ENCODE measurements at places on chromosomes 4 and X. TPM values are rescaled to one million over a fixed set of nuclear protein-coding genes. Genes with fewer than 3 reads are reported as not detected.

Gene TEX13A
- total RNA-seq, result not detected

Gene PPEF2
- total RNA-seq, result not detected

Gene HHIP
- not detected for total RNA-seq

Gene MAGEA4
- not detected for total RNA-seq

Gene FGB
- 0.52 TPM for total RNA-seq

Gene MAGEB2
- total RNA-seq, result not detected

Gene GPR173
- total RNA-seq, result 0.08 TPM

Gene NDST3
- total RNA-seq, result not detected

Gene F8
- 3.5 TPM for total RNA-seq

Gene TMPRSS11B
- total RNA-seq, result 36.9 TPM

Gene TLR2
- 7.0 TPM for total RNA-seq

Gene GAGE12F
- not detected for total RNA-seq

Gene CXorf65
- total RNA-seq, result not detected

Gene LINC00632
- total RNA-seq, result 3.1 TPM

Gene JCHAIN
- 21.1 TPM for total RNA-seq

Gene ZCCHC18
- total RNA-seq, result not detected

Gene RBM41
- 10.3 TPM for total RNA-seq

Gene SPANXB1
- not detected for total RNA-seq

Gene BTK
- 1.0 TPM for total RNA-seq

DNA sequence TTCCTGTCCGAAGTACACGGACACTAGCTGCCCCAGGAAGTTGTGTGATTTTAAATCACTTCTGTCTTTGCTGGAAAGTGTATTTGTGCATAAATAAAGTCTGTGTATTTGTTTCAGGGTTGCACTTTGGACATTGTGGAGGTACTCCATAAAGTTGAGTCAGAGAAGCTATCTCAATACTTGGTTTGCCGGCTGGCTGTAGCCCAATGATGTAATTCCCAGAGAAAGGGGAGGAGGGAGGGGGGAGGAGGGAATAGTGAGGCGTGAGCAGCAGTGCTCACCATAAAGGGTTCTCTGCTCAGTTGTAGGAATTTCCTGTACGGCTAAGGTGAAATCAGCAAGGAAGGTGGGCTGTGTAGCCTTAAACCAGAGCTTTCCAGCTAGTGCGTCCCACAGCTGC, 7.5 kb downstream of the APEX2 start:
- ATAC-seq, result peak; percentile 78

- ATAC-seq, result peak; percentile 68
These were observed 42.4 kb downstream of the PTTG2 start for GRCh38 chr4:38002451-38003071.

DNA sequence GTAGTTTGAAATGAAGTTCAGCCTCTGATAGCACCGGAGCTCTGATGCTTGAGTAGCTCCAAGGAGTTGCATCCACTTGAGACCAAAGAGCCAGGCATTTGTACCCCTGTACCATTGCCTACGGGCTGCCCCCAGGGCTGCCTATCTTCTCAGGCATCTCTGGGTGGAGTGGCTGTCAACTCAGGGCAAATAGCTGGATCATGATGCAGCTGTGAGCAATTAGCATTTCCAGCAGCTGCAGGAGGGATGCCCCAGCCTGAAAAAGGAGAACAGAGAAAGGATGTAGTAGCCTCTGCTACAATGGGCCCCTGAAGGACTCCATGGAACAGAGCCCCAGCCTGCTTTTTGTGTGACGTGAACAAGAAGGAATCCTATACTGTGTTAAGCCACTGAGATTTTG, 492.6 kb downstream of the BCOR start:
- ATAC-seq, result no peak

DNA sequence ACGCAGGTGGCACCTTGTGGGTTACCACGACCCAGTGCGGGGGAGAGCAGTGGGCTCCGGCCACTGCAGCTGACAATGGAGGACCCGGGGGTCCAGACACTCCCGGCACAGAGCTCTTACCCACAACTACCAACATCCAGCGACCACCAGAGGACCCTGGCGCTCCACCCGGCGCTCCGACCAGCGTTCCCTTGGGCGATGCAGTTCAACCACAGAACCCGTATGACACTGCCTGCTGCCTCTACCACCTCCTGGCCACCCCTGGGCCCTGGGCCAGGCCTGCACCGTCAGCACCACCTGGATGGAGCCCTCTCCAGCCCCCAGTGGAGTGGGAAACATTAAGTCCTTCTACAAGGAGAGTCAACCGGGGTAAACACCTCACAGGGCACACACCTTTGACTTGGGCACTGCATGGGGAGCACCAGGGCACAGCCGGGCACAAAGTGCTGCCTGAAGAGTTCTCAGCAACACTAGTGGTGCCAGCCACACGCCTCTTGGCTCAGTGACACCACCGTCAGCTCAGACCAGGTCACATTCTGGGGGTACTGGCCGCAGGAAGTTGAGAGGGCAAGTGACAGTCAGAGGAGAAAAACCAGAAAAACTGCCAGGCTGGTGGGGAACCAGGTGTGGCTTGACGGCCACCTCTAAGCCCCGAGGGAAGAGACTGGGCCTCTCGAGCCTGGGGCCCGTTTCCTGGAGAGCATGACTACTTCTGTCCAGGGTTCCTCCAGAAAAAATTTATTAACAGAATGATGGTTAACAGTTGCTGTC, 2.6 kb downstream of the CTBP1 start:
- no peak for ATAC-seq

GRCh38 chrX:46722742-46723568, 36.0 kb downstream of the SLC9A7 start:
- ATAC-seq, result peak; percentile 64

GRCh38 chr4:77076889-77077635, 1.3 kb upstream of the CCNI start:
- no peak for ATAC-seq

DNA sequence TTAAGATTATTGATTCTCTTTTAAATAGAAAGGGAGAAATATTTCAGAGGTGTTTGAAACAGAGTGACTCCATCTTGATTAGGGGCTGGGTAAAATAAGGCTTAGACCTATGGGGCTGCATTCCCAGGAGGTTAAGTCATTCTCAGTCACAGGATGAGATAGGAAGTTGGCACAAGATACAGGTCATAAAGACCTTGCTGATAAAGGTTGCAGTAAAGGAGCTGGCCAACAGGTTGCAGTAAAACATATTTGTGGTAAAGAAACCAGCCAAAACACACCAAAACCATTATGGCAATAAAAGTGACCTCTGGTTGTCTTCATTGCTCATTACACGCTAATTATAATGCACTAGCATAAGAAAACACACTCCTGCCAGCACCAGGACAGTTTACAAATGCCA, 165.0 kb downstream of the SPIN4 start:
- no peak for ATAC-seq

- no peak for ATAC-seq
These were observed 307.0 kb upstream of the SPOCK3 start for GRCh38 chr4:167541286-167541685.

- ATAC-seq, result no peak
These were observed 340.8 kb downstream of the PAPSS1 start for GRCh38 chr4:107379054-107379869.

GRCh38 chr4:154743683-154744340, at the start of gene LRAT:
LRAT (plus strand) TSS chr4:154744000; CDS start chr4:154744327, 327 bp downstream.
- peak; percentile 91 for ATAC-seq

DNA sequence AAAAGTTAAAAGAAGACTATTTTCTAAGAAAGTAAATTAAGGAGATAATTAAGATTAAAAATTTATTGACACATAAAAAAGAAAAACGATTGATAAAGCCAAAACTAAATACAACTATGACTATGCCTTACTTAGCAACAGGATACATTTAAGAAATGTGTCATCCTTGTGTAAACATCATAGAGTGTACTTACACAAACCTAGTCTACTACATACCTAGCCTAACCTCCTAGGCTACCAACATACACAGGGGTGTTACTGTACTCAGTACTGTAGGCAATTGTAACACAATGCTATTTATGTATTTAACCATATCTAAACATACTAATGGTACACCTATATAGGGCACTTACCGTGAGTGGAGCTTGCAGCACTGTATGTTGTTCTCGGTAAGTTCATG, 108.3 kb downstream of the ANXA10 start:
- ATAC-seq, result peak; percentile 67

DNA sequence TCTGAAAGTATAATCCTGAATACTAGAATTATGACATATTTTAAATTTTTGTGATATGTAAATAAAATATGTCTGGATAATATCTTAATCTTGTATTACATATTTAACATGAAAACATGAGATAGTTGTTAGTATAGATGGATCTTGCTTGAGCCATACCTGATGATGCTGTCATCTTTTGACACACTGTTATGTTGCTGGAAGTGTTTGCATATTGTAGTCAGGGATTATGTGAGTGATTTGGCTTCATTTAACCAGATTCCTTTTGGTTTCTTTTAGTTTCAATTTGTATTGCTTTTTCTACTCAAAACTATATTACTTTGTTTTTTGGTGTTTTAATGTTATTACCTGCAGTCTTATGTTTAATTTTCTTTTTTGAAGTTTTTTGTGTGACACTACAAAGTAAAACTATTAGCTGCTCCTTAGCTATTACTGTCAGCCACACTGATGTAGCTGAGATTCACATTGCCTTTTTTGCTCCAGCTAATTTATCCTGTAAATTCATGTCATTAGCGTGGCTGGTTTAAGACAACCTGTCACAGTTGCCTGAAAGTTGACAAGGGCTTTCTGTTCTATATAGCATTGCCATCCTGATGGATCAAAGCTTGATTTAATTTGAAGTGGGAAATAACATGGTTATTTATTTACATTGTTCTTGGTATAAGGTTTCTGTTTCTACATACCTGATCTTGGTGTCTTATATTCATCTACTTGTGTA, 33.7 kb downstream of the METAP1 start:
- ATAC-seq, result no peak

DNA sequence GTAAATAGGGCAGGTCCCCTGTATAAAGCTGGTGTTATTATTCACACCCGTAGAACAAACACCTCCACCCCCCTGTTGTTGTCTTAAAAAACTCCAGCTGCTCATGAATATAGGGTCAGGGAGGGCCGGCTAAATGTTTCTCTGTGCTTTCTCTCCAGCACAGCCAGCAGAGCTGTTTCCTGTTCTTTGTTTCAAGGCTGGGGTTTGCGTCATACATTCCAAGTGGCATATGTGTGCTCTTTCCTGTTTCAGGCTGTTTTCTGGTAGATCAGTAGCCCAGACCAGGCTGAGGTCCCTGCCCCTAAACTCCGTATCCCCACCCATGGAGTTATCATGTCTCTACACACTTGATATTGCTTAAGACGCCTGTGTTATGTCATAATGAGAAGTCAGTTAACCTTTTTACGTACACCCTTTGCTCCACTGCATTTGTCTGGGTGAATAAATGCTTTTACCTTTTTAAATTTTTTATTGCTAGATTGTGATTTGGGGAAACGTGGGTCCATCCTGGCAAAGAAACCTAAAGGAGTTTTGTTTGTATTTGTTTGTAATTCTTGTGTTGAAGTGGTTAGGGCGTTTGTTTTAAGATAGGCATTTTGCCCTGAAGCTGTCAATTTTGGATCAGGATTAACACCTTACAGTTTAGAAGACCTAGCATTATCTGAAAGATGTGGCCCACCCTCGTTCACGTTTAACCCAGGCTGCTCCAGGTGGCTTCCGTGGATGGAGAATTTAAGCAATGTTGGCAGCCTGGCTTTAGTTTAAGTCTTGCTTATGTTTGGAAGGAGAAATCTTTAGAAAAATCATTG, 3.3 kb downstream of the KLF3 start:
- ATAC-seq, result peak; percentile 73

GRCh38 chr4:101005659-101006058, 341.7 kb downstream of the PPP3CA start:
- no peak for ATAC-seq

- ATAC-seq, result no peak
These were observed 32.4 kb upstream of the HS6ST2 start for GRCh38 chrX:132990835-132991234.

- ATAC-seq, result no peak
These were observed 2542.7 kb downstream of the PCDH7 start for GRCh38 chr4:33262824-33263223.

DNA sequence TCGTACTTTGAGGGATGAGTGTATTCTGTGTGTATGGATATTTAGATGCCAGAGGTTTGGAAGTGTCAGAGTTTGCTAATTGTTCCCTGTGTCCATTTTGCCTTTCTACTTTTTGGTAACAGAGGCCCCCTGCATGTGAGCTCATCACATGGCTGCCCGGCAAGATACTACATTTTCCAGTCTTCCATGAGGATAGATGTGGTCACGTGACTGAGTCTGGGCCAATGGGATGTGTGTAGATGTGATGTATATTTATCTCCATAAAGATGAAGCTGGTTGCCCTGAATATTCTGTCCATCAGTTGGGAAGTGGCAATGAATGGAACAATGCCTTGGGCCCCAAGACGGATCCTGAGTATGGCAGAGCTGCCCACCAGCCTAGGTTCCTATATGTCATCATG, 29.0 kb upstream of the SMS start:
- ATAC-seq, result no peak

- no peak for ATAC-seq
These were observed 7.7 kb upstream of the THOC2 start for GRCh38 chrX:123740536-123740935.

DNA sequence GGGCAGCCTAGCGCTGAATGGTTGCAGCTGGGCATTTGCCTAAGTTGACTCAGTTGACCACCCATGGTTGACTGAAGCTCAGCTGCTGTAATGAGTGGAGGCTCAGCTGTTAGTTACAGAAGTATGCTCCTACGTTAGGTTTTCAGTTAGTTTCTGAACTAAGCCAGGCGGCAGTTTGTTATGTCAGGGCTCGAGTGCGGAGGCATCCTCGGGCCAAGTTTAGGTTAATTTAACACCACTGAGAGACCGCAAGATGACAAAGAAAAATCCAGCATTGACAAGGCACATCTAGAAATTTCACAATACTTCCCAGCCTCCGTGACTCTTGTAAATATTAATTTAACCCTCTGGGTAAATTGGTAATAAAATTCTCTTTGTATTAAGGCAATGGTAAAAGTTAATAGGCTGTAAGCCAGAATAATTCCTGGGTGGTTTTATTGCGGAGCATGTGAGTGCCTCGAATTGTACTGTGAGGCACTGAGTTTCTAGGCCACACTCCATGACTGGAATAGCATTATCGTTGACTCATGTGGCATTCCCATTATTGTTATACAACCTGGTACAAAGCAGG, 33.1 kb upstream of the CDKN2AIP start:
- peak; percentile 77 for ATAC-seq

- ATAC-seq, result no peak
These were observed 56.2 kb downstream of the CD99L2 start for GRCh38 chrX:150842198-150842685.

GRCh38 chrX:95950679-95951078, 734.0 kb upstream of the DIAPH2 start:
- no peak for ATAC-seq
